ENCODE measurements at places on chromosomes 4 and X.

DNA sequence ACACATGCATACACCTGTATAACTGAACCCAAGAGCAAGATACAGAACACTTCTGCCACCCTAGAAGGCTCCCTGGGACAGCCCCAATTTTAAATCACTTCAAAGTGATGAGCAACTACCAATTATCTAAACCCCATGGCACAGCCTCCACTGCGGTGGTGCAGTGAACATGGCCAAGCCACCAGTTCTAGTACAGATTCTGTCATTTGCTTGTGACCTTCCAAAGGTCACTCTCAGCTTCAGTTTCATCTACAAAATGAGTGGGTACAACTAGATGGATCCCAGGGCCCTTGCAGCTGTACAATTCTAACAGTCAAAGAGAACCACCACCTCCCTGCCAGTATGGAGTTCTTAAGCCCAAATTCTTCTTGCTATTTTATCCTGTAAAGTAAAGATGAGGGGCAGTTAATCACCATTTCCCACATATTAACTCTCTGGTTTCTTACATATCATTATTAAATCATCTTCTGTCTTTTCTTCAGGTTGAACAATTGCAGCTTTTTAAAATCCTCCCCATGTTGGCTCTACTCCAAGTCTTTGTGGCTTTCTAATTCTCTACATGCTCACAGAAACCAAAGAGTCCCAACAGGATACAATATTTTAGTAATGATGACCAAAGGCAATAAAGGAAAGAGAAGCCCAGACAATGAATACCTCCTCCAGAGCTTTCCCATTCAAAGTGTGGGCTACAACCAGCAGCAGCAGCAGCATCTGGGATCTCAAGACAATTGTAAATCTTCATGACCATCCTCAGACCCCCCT lies 39.0 kb upstream of the GPM6B start:
- DNase-seq: no peak

GRCh38 chr4:15143551-15143950 lies 141.3 kb downstream of the CPEB2 start:
- no peak for DNase-seq

DNA sequence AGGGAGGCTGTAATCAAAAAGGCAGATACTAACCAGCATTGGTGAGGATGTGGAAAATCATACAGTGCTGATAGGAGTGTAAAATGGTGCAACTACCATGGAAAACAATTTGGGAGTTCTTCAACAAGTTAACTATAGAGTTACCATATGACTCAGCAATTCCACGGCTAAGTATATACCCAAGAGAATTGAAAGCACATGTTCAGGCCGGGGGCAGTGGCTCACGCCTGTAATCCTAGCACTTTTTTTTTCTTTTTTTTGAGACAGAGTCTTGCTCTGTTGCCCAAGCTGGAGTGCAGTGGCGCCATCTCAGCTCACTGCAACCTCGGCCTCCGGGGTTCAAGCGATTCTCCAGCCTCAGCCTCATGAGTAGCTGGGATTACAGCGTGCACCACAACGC lies 15.0 kb upstream of the CD99L2 start:
- no peak for DNase-seq

DNA sequence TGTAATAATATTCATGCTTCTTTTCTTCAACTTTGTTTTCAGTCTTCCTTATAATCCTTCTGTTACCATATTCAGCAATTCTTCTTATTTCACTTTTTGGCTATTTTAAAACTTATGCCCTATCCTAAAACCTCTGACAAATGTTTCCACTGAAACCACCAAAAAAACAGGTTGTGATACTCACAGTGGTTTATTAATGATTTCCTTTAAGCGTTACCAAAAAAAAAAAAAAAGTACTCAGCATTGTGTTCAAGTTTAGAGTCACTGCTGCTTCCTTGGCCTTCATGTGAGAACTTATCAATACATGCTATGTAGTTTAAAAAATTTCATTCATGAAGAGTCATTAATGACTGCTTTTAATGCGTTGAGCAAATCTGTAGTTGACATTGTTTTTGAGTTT lies 35.4 kb upstream of the UGT2A3 start:
- DNase-seq: no peak

DNA sequence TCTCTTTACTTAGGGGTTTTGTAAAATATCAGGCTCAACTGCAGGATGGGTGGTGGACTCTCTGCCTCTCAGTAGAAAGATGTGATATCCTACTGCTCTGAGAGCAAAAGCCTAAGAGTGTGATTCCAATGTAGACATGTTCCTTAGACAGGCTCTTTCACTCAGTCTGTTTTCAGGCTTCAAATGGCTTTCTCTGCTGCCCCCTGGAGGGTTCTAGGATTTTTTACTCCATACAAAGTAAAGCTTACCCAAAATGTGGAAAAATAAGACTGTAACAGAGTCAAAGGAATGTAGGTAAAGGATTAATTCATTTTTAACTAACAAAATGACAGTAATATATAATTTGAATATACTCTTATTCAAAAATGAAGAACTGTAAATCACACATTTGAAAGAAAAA lies 32.1 kb downstream of the ZGRF1 start:
- peak; percentile 18 for DNase-seq

DNA sequence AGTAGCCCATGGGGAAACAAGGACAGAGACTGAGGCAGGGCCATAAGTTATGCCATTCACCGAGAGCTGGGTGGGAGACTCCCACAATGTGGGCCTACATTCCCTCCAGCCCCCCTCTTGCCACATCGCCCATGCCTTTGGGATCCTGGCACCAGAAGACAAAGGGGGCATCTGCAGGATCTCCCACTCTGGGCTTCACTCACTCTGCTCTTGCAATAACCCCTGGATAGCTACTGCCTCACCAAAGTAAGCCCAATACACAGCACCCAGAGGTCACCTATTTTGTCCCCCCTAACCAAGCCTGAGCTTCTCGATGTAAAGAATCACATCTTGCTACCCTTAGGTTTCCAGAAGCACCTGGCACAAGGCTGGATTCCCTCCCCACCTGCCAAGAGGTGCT lies 741 bp upstream of the RTL5 start:
- no peak for DNase-seq
